GM06990 (cell line): ENCODE measurements at places on chromosomes 2 and 18.

- DNase-seq = no peak
Observed at GRCh38 chr2:21162615-21162878, 38.8 kb downstream of the TDRD15 start.

DNA sequence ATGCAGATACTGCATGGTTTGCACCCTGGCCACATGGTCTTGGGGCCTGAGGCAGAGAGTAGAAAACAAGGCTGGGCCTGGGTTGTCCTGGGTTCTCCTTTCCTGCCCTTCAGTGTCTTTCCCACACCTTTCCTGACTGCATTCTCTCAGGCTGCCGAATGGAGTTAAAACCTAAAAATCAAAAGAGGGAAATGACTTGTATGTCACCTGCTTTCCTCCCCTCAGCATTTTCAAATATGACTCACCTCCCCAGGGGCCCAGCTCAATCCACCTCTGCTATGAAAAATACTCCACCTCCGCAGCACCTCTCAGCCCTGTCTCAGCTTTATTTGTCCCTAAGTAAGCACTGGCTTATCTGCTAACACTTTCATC is 457.8 kb upstream of the MEX3C start:
- peak; percentile 65 for DNase-seq

- DNase-seq = peak; percentile 50
Observed at GRCh38 chr18:50218432-50219197, 23.7 kb upstream of the MYO5B start.

DNA sequence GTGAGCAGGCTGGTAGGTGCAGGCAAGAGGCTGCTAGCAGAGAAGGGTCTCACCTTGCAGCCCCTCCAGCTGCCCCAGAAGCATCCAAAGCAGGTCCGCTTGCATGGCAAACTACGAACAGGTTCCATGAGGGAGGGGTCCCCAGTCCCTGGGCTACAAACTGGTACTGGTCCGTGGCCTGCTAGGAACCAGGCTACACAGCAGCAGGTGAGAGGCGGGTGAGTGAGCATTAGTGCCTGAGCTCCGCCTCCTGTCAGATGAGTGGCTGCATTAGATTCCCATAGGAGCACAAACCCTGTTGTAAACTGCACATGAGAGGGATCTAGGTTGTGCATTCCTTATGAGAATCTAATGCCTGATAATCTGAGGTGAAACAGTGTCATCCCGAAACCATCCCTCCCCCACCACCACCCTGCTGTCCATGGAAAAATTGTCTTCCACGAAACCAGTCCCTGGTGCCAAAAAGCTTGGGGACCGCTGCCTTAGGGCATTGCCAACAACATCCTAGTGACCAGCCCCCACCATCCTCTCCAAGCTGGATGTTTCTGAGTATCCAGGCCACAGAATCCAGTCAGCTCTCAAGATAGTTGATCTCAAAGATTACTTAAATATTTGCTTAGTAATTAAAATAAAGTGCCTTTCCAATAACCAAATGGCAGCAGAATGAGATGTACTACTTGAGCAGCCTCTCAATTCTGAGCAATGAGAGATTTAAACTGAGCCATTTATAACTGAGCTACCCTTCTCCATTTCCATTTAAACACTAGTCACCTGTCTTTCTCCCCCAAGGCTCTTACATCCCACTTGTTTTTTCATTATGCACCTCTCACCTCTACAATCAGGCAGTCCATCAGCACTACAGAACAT is 32.4 kb downstream of the LRP2 start:
- DNase-seq = no peak

GRCh38 chr18:40473221-40474029 is 1481.6 kb upstream of the PIK3C3 start:
- DNase-seq = no peak

GRCh38 chr18:44729631-44730101 is 49.0 kb downstream of the SETBP1 start:
- no peak for DNase-seq

DNA sequence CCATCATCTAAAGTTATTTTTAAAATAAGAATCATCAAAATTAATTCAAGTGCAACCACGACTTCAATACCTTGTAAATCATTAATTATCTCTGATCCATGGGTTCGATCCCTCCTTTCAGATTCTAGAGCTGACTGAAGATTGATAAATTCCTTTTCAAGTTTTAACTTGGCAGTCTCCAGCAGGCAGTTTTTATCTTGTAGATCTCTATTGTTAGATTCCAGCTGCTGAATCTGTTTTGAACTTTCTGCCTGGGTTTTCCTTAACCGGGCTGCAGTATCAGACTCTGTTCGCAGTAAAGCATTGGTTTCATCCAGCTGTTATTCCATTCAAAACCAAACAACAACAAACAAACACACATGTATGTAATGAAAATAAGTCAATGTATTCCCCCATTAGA is 59.5 kb downstream of the SLC66A3 start:
- DNase-seq = no peak

- DNase-seq = no peak
Observed at GRCh38 chr2:37802211-37802752, 122.8 kb upstream of the RMDN2 start.

- DNase-seq = no peak
Observed at GRCh38 chr18:54129448-54130067, 94.9 kb downstream of the MBD2 start.

DNA sequence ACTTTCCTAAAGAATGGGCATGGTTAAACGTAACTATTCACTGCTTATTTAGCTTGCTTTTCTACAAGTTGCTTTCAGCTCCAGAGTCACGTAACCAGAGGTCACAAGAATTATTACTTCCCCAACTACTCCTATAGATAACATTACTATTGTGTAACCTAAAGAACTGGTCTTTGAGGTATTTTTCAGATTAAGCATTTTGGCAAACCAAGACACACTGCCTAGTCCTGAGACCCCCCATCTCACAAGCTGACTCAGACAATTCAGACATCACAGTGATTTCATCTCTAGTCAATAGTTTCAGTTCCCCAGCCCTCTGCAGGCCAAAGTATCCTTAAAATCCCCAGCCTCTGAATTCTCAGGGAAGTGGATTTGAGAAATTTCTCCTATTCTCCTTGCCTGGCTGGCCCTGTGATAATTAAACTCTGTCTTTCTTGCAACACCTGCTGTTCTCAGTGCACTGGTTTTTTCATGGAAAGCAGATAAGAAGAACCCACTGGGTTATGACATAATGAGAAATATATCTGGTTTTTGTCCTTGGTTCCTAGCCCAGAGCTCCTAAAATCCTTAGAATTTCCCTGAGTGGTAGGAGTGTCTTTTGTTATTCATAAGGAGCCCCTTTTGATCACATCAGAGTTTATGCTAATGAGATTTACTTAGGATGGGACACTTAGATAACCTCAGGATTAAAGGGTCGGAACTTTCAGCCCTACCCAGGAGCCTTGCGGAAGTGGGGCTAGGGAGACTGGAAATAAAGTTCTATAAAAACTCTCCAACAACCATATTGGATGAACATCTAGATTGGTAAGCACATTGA is 1310.8 kb upstream of the CHAC2 start:
- no peak for DNase-seq
